ENCODE measurements at places on chromosomes 11 and 22.

GRCh38 chr22:50048061-50048765, 9.9 kb downstream of the TTLL8 start:
- no peak for DNase-seq

GRCh38 chr11:119669487-119669886, 59.5 kb downstream of the NECTIN1 start:
- no peak for DNase-seq

GRCh38 chr11:120561286-120561685, 49.7 kb downstream of the GRIK4 start:
- no peak for DNase-seq

DNA sequence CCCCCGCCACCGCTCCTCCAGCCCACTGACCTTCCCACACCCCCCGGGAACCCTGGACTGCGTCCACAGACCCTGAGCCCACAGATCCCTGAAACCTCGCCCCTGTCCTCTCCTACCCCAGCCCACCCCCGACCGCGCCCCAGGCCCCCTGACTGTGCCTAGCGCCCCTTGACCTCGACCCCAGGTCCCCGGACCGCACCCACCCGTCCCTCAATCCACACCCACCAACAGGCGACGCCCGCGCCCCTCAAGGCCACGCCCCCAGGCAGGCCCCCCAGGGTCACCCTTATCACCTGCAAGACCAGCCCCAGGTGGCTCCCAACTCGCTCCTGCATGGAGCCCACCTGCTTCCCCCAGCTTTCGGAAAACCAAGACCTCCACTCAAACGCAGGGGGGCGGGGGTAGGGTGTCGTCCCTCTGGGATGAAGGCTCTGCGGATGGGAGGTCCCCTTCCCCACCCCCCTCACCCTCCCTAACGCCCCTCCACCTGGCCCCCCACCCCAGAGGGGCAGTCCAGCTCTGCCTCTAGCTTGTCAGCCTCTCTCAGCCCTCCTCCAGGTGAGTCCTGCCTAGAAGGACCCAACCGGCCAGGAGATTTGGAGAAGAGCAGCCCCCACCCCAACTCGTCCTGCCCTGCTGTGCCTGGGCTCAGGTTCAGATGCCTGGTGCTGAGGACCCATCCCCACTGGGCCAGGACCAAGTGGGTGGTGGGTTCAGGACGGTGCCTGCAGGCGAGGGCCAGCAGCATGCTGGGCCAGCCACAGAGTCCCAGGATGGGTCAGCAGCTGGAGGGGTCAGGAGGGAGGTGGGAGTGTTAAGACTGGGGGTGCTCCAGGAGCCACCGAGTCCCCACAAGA, 3.1 kb upstream of the IL17REL start:
- no peak for DNase-seq

DNA sequence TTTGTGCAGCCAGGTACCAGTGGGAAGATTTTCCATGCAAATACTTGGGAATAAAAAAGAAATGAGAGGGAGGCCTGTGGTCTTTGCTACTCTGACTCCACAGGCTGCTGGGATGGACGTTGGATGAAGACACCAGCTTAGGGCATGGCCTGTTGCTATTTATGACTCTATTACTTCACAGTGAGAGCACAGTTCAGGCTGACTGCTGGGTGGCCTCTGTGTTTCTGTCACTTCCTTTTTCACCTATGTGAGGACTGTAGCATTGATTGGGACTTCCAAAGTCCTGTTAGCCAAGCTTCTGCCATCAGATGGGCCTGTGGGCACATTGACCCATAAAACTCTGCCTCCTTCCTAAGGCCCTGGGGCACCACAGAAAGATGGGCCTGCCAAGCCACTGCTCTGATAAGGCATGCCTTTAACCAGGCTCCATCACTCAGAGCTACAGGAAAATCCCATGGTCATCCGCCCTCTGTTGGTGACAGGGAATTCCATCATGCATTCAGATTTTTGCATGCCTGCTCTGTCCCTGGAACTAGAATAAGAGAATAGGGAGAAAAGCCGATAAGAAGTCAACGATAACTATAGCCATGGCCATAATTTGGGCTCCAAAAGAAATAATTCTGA, 64.6 kb downstream of the KCNJ1 start:
- DNase-seq: peak; percentile 54

DNA sequence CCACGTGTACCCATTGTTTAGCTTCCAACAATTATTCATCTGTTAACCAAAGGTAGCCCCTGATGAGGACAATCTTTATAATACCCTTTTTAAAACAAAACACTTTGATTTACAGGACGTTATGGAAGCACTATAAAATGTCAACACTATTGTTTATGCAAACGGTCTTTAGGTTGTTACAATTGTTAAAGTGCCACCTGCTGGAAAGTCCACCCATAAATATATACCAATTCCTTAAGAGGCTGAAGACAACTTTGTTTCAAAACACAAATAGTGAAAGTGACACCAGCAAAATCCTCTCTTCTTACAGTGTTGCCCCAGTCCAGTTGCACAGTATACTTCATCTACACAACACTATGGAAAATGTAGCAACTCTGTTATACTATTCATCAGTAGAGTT, 68.9 kb upstream of the SLN start:
- no peak for DNase-seq

- no peak for DNase-seq
Measured at GRCh38 chr11:35944503-35945136, 758 bp downstream of the LDLRAD3 start.

- no peak for DNase-seq
Measured at GRCh38 chr11:117425679-117426296, 98.1 kb downstream of the CEP164 start.

- no peak for DNase-seq
Measured at GRCh38 chr22:16967453-16968217, 40.4 kb downstream of the GAB4 start.

DNA sequence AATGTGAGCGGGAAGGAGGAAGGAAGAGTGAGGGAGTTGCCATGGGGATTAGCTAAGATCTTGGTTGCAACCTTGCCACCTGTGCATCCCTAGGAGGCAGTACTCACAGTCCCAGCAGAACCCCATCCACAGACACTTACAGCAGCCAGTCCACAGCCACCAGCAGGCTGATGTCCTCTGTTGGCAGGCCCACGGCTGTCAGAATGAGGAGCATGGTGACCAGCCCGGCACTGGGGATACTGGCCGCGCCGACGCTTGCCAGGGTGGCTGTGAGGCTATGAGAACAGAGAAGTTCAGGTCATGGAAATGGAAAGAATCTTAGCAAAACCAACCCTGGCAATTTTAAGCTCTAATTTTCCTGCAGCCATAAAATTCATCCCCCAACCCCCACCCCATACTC, 138.6 kb downstream of the SLC1A2 start:
- no peak for DNase-seq

- DNase-seq: peak; percentile 42
Measured at GRCh38 chr11:6606471-6607189, 3.1 kb downstream of the ILK start.

DNA sequence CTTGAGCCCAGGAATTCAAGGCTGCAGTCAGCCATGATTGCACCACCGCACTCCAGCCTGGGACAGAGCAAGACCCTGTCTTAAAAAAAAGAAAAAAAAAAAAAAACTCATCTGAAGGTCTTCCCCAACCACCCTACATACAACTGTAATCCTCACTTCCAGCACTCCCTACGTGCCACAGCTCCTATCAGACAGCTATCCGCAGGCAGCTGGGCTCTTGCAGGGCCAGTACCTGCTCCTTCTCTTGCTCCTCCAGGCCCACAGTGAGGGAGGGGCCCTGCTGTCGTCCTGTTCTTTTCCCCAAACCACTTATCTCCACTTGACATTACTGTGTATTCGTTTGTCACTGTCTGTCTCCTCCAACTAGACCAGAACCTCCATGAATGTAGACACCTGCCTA, 156.1 kb upstream of the NECTIN1 start:
- DNase-seq: peak; percentile 30

GRCh38 chr11:45817191-45817590, 12.2 kb downstream of the SLC35C1 start:
- DNase-seq: no peak

GRCh38 chr11:34836958-34837856, 79.0 kb downstream of the APIP start:
- no peak for DNase-seq

- DNase-seq: no peak
Measured at GRCh38 chr11:101974255-101974654, 57.9 kb upstream of the ANGPTL5 start.

DNA sequence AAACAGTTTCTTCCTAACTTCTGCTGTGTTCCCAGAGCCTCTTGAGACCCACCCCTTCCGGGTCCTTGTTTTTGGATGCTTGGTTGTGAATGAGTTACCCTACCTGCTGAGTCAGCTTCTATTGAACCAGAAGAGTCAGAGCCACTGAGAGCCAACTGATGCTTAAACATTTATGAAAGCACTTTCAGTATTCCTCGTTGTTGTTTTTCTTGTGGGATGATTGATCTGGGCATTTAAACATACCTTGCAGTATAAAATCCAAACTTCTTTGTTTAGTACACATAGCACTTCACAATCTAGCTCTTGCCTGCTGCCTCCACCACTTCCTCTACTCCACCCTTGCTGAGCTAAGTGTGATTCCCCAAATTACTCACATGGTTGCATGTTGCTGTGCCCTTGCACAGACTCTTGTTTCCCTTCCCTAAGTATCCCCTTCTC, 5.5 kb downstream of the PRSS23 start:
- no peak for DNase-seq

GRCh38 chr11:36450110-36450572, 59.9 kb downstream of the TRAF6 start:
- no peak for DNase-seq

GRCh38 chr11:31442086-31442485, 67.3 kb downstream of the IMMP1L start:
- peak; percentile 98 for DNase-seq

DNA sequence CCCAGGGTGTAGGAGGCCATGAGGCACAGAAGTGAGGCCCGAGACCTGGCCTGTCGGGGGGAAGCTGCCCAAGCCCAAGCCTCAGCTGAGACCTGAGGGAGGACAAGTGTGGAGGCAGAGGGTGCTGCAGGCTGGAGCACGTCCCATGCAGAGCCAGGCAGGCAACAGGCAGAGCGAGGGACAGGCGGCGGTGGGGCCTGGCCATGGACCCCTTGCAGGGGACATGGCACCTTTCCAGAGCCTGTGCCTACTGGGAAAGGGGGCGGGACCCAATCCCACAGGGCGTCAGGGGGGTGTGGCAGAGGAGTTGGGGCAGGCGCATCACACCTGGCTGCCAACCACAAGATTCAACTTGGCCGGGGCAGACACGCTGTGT, 4.3 kb downstream of the TNNI2 start:
- DNase-seq: no peak

DNA sequence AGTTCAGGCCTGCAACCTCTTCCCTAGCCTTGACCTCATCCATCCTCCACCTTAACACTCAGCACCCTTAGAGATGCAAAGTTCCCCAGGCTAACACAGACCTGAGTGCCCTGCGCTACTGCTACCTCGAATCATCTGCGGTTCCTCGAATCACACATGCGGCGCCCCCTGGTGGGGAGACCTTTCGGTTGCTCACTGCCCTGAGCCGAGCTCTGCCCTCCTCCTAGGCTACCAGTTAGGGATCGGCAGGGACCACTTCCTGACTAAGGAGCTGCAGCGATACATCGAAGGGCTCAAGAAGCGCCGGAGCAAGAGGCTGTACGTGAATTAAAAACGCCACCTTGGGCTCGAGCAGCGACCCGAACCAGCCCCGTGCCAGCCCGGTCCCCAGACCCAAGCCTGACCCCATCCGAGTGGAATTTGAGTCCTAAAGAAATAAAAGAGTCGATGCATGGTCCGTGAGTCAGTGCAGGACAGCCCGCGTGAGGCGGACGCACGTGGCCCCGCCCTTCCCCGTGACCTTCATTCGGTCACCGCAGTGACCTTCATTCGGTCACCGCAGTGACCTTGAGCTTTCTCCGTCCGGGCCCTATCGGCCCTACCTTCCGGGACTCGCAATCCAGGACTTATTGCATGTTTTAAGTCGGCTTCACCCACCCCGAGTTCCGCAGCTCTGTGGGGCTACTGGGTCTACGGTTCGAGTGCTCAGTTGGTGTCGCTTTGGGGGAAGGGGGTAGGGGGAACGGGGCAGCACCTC, 830 bp upstream of the ESRRA start:
- DNase-seq: peak; percentile 79

GRCh38 chr11:74447720-74448119, 19.6 kb downstream of the KCNE3 start:
- no peak for DNase-seq

DNA sequence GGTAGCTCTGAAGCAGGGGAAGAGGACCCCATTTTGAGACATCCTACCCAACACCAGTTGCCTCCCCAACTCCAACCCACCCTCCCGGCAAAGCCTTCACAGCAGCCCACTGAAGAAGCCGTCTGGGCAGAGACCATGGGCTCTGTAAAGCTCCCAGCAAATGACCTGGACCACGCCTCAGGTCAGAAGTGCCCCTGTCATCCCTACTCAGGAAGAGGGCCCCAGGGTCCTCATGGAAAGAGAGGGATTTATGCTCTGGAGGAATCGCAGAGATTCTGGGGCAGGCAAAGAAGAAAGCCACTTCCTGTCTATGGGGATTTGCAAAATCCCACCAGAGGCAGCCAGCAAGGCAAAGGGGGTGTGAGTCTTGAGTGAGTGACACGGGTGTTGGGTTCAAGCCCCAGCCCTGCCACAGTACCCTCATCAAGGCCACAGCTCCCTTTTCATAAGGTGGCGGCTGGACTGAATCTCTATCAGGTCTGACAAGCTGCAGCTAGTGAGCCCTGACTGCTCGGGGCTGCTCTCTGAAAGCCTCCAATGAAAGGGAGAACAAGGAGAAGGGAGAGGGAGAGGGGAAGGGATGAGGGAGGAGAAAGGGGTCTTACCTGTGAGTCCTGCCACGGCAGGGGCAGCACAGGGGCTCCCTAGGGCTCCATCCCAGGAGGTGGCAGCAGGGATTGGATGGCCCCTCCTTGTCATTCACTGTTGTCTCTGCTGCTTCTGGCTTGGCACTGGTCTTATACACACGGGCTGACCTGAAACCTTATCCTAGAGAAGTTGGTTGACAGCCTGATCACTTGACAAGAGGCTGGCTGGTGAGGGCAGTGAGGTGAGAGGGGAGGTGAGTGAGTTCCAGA, at the start of gene UCP3:
UCP3 (minus strand) TSS at position 713 of the 857 bp plus-strand sequence. CDS start 2,043 bp downstream, outside the sequence.
- no peak for DNase-seq

DNA sequence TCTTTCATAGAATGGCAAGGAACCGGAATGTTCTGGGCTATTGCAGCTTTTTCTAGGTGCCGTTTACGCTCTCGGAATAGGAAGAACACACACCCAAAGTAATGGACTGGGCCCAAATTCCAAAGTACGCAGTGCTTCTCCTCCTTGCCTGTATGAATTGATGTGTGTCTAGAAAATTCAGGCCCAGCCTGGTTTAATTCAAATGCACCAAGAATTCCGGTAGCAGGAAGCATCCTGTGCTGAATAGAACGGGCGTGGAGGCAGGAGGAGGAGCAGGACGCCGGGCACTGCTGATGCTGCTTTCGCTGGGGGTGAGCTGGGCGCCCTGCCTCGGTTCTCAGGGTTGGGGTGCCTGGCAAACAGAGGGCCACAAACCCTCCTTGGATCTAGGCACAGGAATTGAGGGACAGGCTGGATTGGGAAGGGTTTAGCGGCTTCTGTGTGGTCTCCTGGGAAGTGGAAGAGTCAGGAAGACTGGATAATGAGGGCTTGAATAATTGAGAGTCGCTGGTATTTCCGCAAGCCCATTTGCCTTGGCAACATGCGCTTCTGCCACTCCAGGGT, 2.0 kb downstream of the PARVB start:
- DNase-seq: no peak

- DNase-seq: no peak
Measured at GRCh38 chr11:34354782-34355181, 3.0 kb downstream of the ABTB2 start.

- DNase-seq: no peak
Measured at GRCh38 chr11:108703916-108704315, 39.0 kb downstream of the DDX10 start.

- peak; percentile 35 for DNase-seq
Measured at GRCh38 chr22:40757071-40757470, 62.1 kb downstream of the SLC25A17 start.

- no peak for DNase-seq
Measured at GRCh38 chr11:108392353-108392752, 75.0 kb downstream of the C11orf65 start.
